ENCODE measurements at places on chromosomes 16 and 17.

DNA sequence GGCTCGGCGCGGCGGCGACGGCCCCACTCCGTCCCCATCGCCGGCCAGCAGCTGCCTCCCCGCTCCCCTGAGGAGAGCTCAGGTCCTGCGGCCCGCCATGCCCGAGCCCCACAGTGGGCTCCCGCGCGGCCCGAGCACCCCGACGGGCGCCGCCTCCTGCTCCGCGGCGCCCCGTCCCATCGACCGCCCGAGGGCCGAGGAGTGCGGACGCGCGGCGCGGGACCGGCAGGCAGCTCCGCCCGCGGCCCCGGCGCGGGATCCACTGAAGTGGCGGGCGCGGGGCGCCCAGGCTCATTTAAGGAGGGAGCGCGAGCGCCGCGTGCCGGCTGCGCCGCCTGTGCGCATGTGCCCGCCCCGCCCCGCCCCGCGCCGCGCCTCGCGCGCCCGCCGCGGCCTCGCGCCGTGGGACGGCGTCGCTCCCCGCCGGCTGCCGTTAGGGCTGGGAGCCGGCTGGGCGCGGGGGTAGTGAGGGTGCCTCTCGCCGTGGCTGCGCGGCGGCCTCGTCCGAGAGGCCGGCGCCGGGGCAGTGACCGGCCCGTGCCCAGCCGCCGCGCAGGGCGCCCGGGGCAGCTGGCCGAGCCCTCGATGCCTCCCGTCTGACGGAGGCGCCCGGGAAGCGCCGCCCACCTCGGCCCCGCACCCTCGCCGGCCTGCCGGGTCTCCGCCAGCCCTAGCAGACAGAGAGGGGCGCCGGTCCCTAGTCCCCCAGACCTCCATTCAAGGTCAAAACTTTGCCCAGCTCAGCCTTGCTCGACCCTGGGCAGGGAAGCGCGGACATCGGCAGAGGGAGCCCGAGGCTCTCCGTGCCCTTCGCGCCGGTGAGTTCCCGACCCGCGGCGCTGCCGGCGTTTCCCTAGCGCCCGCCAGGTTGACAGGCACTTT is at the start of gene NETO2:
TSS of gene NETO2 (minus strand) at position 269 of the 882 bp plus-strand sequence. CDS start 333 bp downstream, outside the sequence.
- peak; percentile 70 for DNase-seq

- DNase-seq = no peak
These were observed 23.5 kb downstream of the TADA2A start for GRCh38 chr17:37430051-37430627.

DNA sequence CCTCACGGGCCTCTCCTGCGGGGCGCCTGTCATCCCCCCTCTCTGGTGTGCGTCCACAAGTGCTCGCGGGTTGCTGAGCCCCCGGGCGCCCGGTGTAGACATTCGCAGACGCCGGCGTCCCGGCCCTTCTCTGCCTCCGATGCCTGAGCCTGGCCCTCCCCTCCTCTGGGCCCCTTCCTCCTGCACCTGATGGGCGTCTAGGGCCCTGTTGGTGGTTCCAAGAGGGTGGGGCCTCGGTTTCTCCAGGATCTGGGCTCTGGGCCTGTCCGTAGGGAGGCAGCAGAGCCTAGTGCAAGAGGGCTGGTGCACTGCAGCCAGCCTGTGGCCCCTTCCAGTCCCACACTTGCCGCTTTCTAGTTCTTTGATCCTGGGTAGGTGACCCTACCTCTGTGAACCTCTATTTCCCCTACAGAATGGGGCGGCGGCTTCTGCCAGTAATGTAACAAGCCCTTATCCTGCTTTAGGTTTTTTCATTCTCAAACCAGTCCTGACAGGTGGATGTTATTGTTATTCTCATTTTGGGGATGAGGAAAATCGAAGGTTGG is 623 bp downstream of the E4F1 start:
- no peak for DNase-seq

DNA sequence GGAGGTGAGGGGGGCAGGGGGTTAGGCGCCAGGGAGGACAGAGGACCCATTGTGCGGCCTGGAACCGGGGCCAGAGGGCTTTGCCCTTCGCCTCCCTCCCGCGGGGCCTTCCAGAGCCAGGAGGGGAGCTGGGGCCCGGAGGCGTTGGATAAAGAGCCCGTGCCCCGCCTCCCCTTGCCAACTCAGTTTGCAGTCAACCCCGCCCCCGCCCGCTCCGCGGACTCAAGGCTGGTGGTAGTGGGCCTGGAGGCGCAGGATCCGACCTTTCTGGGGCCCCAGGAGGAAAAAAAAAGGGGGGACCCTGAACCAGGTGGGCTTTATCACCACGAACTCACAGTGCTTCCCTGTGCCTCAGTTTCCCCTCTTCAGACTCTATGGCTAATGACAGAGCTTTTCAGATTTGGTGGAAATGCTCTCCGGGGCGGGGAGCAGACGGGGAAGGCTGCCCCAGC is 2.0 kb upstream of the SPHK1 start:
- peak; percentile 65 for DNase-seq

- DNase-seq = peak; percentile 58
These were observed 558 bp downstream of the HSD3B7 start for GRCh38 chr16:30985401-30986128.

DNA sequence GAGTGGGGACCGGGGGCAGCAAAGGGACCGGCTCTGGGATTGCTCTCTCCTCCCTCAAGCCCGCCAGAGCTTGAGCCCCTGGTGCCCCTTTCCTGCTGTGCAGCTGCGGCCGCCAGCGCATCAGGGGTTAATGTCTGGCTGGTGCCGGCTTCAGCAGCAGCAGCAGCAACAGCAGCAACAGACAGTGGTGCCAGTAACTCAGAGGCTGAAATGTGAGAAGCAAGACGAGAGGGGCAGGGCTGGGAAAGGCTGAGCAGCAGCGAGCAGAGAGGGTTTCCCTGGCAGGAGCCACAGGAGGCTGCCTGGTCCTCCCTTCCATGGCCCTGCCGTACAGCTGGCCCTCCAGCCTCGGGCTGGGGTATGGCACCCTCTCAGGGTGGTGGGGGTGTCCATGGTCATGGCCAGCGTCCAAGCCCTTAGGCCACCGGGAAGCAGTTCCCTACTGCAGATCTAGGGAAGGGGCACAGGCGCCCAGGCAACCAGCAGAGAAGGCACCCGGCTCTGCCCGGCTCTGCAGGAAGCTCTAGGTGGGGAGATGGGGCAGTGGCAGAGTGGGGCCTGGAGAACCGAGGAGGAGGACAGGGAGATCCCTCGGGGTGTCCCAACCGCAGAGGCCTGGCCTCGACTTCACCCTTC is 21.1 kb upstream of the TFAP4 start:
- peak; percentile 87 for DNase-seq

DNA sequence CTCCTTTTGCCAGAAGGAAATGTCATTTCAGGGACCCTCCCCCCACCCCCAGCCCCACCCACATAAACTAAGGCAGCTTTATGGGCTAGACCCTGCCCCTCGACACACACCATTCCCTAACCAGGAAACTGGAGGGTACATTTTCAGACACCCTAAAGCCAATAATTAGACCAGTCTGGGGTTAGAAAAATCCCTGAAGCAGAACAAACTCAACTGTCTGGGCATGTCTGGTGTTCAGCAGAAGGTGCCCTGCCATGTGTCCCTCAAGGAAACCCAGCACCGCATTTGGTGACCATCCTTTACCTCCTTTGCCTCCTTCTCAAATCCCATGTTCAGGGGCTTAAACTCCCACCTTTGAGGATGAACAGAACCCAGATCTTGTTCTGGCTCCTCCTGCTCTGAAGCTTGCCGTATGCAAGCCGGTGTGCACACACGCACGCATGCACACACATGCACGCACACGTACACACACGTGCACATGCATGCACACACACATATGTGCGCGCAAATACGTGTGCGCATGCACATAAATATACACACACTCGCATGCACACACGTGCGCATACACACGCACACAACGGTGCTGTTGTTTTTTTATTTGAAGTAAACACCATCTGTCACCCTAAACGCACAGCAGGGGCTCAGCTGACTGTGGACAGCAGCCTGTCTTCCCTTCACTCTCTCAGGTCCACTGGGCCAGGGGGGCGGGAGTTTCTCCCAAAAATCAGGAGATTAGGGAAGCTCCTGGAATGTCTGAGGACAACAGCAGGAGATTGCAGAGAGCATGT is 156.8 kb upstream of the TNRC6C start:
- DNase-seq = no peak

DNA sequence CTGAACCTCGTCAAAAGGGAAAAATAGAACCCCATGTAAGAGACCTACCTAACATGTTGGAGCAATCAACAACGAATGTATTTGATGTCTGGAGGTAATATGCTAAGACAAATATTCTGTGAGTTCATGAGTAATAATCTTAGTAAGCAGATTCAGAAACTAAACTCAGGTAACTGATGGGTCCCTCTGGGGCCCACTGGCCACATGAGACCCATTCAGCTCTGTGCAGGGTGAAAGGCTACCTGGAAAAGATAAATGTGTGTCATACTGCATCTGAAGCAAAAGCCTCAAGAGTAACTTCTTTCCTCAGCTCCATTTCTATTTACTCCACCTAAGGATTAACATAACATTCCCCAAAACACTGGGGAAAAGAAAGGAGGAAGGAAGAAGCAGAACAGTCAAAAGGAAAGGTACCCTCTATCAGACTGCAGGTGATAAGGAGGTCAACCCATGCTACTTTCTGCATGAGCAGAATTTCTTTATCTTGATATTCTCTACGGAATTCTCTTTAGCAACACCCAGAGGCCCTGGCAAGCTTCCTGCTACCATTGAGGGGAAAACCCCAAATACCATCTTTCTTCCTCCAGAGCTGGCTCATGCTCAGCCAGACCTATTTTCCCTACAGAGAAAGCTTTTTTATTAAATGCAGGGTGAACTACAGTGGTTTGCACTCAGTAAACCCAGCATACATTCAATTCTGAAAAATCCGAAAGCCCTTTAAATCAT is 37.7 kb upstream of the ABCA6 start:
- DNase-seq = no peak

GRCh38 chr17:21228111-21228510 is 14.2 kb upstream of the TMEM11 start:
- no peak for DNase-seq

- no peak for DNase-seq
These were observed 219.6 kb upstream of the N4BP1 start for GRCh38 chr16:48829336-48830310.

DNA sequence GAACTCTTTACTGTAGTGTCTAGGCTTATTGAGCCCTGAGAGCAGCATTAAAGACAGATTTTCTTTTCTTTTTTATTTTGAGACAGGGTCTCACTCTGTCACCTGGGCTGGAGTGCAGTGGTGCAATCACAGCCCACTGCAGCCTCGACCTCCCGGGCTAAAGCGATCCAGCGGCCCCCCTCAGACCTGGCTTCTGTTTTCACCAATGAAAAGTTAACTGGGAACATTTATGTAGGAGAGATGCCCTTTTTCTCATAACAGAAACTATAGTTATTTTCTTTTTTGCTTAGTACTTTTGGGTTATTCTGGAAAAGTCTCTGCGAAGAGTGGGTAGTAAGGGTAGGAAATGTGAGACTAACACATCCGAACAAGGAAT is 1.5 kb downstream of the MAP1LC3B start:
- DNase-seq = no peak

DNA sequence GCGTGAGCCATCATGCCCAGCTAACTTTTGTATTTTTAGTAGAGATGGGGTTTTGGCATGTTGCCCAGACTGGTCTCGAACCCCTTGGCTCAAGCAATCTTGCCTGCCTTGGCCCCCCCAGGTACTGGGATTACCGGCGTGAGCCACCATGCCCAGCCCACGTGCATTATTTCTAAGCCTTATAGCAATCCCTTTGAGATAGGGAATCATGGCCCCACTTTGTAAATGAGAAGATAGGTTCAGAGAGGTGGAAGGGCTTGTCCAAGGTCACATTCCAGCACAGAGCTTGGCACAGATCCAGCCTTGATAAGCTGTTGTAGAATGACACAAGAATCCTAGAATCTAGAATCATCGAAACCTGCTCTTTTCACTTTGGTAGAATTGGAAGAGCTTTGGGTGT is 4.2 kb upstream of the PYCARD start:
- no peak for DNase-seq

GRCh38 chr17:9174779-9175574 is 153.7 kb downstream of the NTN1 start:
- DNase-seq = no peak

GRCh38 chr16:73016488-73016830 is 31.5 kb downstream of the ZFHX3 start:
- no peak for DNase-seq

GRCh38 chr17:80836971-80837481 is 154.6 kb upstream of the CHMP6 start:
- DNase-seq = no peak

GRCh38 chr17:78168242-78168902 is at the start of gene SYNGR2:
SYNGR2 (plus strand) TSS chr17:78168581; CDS start chr17:78168617, 36 bp downstream.
- DNase-seq = peak; percentile 74

- DNase-seq = no peak
These were observed 1.5 kb downstream of the PAFAH1B1 start for GRCh38 chr17:2594722-2595599.

DNA sequence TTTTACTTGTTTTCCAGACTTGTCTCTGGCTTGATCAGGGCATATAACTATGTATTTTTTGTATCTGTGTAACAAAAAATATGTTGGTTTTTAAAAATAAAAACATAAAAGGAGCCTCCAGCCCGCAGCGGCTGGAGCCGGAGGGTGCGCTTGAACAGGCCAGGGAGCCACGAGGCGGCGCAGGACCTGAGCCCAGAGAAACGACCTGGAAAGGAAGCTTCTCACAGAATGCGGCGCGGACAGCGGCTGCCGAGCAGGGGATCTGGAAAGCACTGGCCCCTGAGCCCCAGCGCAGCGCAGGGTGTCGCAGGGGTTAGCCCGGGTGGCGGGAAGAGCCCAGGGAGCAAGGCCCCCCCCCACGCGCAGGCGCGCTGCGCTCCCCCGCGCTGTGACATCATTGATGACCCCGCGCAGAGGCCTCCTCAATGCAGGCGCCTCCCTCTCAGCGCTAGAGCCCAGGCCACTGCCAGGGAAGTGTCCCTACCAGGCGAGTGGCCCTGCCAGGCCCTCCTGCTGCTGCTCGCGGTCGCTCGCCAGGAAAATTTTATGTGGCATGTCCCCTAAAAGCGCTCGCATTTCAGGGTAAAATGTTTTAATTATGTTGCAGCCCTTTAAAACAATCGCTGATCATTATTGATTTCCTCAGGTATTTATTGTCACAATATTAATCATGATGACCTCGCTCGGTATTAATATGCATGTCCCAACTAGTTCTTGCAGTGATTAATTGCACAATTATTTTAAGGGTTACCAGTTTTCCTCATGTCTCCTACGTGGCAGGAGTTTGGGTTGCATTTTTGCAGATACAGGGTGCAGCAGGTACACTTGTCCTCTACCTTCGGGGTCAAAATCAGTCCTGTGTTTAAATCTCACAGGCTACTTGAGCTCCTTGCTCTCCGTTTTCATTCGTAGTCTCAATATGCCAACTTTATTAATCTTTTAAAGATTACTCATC is 134.2 kb downstream of the USP22 start:
- DNase-seq = peak; percentile 92

GRCh38 chr17:6536566-6537065 is 19.7 kb downstream of the PITPNM3 start:
- DNase-seq = peak; percentile 11

DNA sequence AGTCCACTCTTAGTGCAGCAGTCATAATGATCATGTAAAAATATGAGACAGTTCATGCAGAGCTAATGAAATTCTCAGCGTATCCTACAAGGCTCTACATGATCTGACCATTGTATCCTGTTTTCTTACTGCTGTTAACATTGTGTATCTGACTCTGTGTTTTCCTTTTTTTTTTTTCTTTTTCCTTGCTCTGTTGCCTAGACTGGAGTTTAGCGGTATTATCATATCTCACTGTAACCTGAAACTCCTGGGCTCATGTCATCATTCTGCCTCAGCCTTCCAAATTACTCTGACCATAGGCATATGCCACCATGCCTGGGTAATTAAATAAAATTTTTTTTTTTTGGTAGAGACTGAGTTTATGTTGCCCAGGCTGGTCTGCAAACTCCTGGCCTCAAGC is 12.1 kb downstream of the DUS2 start:
- no peak for DNase-seq

- DNase-seq = no peak
These were observed 30.6 kb upstream of the ENDOV start for GRCh38 chr17:80384078-80384960.

GRCh38 chr17:62855156-62855555 is 47.0 kb upstream of the MARCHF10 start:
- DNase-seq = no peak

All from right forelimb (tissue), 1 donor.